ENCODE measurements at places on chromosomes 1 and 21.

DNA sequence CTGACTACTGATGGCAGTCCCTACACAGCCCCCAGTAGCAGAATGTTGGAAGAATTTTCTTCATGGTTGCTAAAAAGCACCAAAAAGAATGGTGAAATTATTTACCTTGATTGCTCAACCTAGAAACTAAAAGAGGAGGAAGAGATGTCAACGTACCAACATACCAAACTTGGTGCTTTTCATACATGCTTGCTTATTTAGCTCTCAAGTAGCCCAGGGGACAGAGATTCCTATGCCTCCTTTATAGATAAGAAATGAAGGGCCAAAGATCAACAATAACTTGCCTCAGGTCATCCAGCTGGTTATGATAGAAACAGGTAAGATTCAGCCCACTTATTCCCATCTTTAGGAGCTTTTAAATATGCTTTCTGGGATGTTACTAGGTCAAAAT, 170.6 kb downstream of the PIGK start:
- no peak for DNase-seq

DNA sequence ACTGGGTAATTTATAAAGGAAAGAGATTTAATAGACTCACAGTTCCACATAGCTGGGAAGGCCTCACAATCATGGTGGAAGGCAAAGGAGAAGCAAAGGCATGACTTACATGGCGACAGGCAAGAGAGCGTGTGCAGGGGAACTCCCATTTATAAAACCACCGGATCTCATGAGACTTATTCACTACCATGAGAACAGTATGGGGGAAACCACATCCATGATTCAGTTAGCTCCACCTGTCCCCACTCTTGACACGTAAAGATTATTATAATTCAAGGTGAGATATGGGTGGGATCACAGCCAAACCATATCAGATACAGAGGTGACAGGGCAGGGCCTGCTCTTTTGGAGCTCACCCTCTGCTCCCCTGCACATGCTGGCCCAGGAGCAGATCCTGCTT, 31.4 kb upstream of the TMEM61 start:
- no peak for DNase-seq

DNA sequence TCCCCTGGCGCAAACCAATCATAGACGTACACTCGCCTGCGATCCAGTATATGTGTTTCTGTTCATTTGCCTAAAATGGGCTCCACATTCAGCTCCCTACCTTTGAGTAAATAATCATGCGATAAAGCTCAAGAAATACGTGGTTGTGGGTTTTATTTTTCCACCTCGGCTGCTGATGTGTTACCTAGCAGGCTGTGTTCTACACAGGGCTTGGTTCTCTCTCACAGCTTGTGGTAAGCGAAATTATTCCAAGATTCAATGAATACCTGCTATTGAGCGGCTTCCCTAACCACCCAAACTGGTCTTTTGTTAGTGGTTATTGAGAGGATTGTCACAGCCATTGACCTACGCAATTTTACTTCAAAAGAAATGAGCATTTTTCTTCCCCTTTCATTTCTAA, 180.2 kb downstream of the PBX1 start:
- DNase-seq: no peak

GRCh38 chr1:84851839-84852238, 41.2 kb downstream of the LPAR3 start:
- no peak for DNase-seq

GRCh38 chr1:24656046-24656445, 12.9 kb downstream of the SRRM1 start:
- no peak for DNase-seq

- DNase-seq: no peak
Measured at GRCh38 chr1:25799935-25800702, at the start of gene SELENON. TSS of gene SELENON (plus strand) at chr1:25800193. CDS start at chr1:25800231, 38 bp downstream.

DNA sequence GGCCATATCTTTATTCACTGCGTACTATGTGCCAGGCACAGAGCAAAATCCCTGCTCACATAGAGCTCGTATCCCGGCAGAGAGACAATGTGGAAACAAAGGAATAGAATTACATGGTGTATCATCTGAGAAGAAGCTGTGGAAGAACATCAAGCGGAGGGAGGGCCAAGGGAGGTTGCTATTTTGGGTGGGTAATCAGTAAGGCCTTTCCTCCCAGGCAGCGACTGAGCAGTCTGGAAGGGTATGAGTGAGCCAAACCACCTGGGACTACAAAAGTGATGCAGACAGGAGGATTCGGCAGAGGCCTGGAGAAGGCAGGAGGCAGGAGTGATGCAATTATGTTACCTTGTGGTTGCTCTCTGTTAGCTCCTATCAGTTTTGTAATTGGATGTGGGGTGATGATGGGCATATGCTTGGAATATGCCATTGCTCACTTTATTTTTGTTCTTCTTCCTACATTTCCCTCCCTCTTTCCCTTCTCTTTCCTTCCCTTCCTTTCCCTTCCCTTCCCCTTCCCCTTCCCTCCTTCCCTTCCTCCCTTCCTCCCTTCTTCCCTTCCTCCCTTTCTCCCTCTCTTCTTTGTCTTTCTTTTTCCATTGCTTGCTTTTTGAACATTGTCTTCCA, 172.9 kb downstream of the DISC1 start:
- DNase-seq: no peak

- DNase-seq: no peak
Measured at GRCh38 chr21:44564886-44565598, 6.4 kb upstream of the KRTAP10-3 start.

GRCh38 chr1:218273762-218274479, 11.2 kb upstream of the RRP15 start:
- no peak for DNase-seq

DNA sequence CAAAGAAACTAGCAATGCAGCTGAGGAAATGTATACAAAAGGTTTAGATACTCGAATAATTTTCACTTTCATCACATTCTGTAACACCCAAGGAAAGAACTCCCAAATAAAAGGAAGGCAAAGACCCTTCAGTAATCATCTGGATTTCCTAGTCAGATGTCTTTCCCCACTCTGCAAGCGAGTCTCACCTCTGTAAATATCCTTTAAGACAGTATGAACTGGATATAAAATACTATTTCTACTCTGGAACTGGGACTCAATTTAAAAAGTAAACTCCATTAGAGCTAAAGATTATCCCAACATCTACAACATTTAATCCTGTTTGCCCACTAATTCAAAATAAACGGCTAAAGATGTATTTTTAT, 27.0 kb downstream of the C2CD2 start:
- no peak for DNase-seq

- DNase-seq: peak; percentile 71
Measured at GRCh38 chr1:16146279-16147155, 9.4 kb downstream of the EPHA2 start.

DNA sequence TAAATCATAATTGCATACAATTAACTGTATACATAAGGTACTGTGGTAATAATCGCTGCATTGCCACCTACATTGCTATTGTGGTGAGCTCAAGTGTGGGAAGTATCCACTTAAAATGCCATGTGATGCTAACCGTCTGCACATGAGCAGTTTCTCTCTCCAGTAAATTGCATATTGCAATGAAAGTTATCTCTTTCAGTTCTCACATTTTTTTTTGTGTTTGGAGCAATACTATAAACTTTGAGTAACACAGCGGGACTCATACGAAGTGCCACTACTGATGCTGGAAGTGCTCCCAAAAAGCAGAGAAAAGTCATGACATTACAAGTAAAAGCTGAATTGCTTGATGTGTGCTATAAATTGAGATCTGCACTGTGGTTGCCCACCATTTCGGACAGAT, 38.5 kb downstream of the DISC1 start:
- no peak for DNase-seq

- no peak for DNase-seq
Measured at GRCh38 chr21:16180614-16181013, 450.8 kb downstream of the USP25 start.

DNA sequence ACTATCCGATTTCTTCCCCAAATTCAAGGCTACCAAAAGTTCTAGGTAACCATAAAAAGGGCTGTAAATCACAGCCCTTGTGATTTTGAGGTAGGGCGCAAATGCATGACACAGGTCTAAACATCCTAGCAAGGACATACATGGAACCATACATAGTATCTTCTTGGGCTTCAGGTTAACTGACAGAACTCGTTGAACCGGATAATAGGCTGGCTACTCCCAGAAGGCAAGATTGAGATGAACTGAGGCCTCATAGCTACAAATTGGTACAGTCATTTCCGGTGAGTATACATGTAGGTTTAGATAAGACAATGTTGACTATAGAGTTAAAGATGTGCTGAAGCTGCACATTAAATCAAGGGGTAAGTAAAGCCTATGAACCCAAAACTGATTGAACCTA, 27.3 kb upstream of the TP53BP2 start:
- DNase-seq: no peak

DNA sequence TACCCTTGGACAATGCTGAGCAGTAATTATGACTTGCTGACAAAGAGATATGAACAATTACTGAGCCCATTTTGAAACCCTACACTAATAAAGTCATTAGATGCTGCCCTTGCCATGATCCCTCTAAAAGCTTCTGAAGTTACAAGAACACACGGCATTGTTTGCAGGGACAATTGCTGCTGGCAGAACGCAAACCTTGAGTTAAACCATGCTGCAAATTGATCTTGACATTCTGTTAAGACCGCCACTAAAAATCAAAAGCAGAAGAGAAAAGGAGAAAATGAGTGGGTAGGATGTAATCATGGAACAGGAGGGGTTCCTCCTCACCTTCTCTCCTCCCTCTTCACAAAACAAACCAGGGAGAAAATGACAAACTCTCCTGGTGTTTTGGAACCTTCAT, 136.2 kb upstream of the DMRTA2 start:
- DNase-seq: no peak
